Activated T-cell treated with anti-CD3 and anti-CD28 coated beads, Interleukin-2, amount 50 U/mL, for 48 hours (primary cell): ENCODE measurements at places on chromosomes 2 and 18.

DNA sequence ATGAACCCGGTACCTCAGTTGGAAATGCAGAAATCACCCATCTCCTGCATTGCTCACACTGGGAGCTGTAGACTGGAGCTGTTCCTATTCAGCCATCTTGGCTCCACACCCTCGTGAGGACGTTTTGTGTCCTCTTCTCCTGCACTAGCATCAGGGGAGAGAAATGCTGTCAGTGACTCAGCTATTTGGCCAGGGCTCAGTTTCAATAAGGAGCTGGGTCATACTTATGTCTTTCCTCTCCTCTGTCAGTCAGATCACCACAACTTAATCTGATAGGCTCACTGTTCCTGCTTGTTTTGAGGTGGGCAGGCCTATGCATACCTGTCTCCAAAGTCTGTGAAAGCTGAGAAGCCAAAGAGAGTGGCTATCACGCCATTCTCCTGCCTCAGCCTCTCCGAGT, 921.2 kb downstream of the DCC start:
- no peak for DNase-seq

DNA sequence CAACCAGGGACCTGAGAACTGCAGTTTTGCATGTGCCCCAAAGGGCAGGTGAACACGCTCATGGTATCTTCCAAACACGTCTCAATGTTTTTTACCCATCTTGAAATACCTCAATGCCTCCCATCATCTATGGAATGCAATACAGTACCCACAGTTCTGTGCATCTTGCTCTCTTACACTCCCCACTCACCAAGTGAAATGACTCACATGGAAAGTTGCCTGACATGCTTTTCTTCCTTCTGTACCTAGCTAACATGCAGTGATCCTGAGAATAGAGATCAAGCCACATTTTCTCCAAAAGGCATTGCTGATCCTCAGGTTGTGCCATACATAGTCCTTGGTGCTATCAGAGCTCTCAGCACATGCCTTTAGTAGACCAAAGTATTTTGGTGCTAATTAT, 373.9 kb downstream of the GPD2 start:
- no peak for DNase-seq

- no peak for DNase-seq
These were observed 100.7 kb upstream of the ID2 start for GRCh38 chr2:8581234-8581561.

GRCh38 chr2:69213782-69214181, 173.2 kb downstream of the GFPT1 start:
- DNase-seq, result no peak

- DNase-seq, result no peak
These were observed 201.8 kb upstream of the KLHL14 start for GRCh38 chr18:32974421-32975162.

DNA sequence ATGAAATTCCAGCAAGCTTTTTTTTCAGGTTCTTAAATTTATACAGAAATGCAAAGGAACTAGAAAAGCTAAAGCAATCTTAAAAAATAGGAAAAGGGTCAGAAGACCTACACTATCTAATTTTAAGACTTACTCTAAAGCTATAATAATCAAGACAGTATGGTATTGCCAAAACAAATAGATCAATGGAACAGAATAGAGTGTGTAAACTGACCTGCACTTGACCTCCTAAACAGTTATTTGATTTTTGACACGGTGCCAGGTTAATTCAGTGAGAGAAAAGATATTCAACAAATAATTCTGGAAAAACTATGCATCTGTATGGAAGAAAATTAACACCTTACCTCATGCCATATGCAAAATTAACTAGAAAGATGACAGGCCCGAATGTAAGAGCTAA, 73.6 kb downstream of the OLA1 start:
- no peak for DNase-seq

GRCh38 chr2:192675681-192676080, 480.9 kb upstream of the TMEFF2 start:
- DNase-seq, result no peak

- no peak for DNase-seq
These were observed 291.6 kb downstream of the CMPK2 start for GRCh38 chr2:6574121-6574520.

GRCh38 chr2:228927028-228928010, 343.8 kb downstream of the PID1 start:
- DNase-seq, result no peak

- peak; percentile 63 for DNase-seq
These were observed 1.5 kb downstream of the LBX2 start for GRCh38 chr2:74497777-74498499.

DNA sequence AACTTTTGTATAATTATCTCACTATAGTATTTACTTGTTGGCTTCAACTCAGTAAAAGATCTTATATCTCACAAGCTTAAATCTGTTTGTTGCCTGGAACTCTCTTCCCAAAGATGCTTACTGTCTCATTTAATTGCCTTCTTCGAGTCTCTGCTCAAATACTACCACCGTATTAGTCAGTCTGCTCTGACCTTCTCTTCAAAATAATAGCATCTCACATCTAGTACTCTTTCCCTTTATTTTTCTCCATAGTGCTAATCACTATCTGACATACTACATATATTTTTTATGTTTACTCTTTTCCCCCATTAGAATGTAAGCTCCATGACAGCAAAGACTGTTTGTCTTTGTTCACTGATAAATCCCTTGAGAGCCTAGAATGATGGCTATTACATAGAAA, 10.6 kb upstream of the MPP4 start:
- no peak for DNase-seq

- DNase-seq, result no peak
These were observed 51.8 kb upstream of the TTN start for GRCh38 chr2:178858896-178859625.

DNA sequence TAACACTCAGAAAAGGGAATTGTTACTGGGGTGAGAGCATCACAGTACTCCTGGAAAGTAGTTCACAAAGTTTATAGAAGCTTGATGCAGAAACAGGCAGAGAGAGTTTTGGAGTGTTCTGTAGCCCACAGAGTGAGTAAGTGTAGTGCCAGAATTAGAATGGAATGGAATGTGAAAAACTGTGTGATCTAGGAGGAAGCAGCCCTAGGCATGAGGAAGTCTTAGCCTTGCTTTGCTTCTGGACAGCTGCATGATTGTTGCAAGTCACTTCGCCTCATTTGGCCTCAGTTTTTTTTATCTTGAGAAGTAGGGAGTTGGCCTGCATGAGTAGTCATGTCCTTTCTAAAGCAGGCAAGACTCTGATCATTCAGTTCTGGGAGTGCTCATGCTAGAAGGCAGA, 10.9 kb downstream of the SERPINB12 start:
- DNase-seq, result no peak

- no peak for DNase-seq
These were observed 131.5 kb downstream of the SOCS6 start for GRCh38 chr18:70420146-70420898.

- no peak for DNase-seq
These were observed 461.1 kb upstream of the UBE2E3 start for GRCh38 chr2:180519276-180519675.

DNA sequence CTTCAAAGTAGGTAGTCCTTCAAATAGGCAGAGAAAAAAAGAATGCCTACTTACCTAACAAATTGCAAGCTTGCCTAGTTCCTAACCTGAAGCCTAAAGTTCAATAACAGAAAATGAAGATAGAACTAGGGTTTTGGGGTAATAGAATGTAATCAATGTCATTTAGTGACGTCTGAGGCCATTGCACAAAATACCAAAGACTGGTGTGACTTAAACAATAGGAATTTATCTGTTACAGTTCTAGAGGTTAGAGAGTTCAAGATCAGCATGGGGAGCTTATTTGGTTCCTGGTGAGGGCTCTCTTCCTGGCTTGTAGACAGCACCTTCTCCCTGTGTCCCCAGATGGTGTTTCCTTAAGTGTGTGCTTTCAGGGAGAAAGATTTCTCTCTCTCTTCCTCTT, 4.7 kb upstream of the NPC1 start:
- no peak for DNase-seq

DNA sequence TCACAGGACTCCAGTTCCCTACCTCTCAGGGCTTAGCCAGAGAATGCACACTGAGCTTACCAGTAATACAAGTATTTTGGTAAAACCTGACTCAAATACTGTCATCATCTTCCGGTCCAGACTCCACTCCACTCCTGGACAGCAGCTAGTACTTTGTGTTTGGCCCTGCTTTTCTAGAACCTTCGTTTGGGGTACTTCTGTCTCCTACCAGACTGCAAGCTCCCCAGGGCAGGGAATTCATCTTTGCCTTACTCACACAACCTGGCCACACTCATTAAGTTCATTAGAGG, 108.9 kb upstream of the CDC42EP3 start:
- no peak for DNase-seq

GRCh38 chr2:155947069-155947468, 385.5 kb downstream of the NR4A2 start:
- DNase-seq, result no peak

DNA sequence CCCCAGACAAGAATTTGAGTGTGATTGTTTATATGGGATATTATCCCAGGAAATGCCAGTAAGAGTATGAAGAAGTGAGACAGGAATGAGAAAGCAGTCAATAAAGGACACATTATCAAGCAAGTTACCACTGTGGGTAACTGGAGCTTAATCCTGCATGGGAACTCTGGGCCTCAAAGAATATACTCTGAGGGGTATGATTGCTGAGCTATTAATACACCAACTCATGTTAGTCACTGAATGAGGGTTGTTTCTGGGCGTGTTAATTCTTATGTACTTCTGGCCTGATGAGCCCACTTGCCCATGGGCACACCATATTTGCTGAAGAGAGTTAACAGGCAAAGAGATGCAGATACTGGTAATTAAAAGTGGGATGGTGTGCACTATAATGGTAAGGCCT, 26.6 kb upstream of the PAIP2B start:
- DNase-seq, result no peak

- no peak for DNase-seq
These were observed 1.8 kb downstream of the EVX2 start for GRCh38 chr2:176081837-176082524.

- DNase-seq, result no peak
These were observed 113.6 kb upstream of the COL5A2 start for GRCh38 chr2:189293164-189293563.

- DNase-seq, result no peak
These were observed 91.1 kb upstream of the ANKRD30BL start for GRCh38 chr2:132252894-132253264.

GRCh38 chr18:11577271-11578112, 31.9 kb upstream of the SLC35G4 start:
- no peak for DNase-seq

DNA sequence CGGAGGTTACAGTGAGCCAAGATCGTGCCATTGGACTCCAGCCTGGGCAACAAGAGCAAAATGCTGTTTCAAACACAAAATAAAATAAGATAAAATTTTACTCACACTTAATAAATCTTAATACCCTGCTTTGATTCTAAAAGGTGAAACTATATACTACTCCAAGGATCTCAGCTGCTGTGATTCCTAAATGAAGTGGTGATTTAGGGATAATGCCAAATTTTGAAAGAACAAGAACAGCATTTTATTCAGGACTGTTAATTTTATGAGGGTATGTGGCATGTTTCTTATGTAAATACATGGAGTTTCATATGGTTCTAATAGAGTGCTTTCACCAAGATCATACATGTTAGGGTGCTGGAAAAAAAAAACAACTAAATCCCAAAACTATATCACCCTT, 199.7 kb upstream of the PID1 start:
- DNase-seq, result no peak

DNA sequence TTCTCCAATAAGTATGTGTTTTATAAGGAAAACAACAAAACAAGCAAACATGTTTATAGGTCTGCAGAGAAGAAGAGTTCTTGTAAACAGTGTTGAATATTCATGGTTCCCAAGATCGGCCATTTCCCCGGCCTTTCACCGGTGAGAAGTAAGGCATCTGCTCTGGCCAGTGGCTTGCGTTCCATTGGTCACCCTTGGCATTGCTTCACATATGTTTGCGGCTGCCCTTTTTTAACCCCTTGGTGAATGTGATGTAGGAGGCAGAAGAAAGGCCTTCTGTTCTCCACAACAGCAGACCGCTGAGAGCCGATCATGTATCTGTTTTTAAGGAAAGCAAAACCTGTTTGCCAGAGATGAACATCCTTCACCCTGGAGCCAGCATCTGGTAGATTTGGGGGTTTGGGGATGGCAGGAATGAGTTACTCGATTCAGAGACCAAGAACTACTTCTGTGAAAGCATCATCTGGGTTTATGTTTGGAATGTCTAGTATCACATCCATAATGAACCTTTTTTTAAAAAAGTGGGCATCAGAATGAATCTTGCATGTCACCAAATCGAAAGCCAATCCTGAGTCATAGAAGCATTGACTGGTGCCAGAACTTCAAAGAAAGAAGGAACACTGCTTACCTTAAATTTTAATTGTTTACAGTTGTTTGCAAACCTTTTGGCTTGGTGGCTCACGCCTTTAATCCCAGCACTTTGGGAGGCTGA, 112.3 kb downstream of the AGAP1 start:
- DNase-seq, result no peak
